ENCODE measurements at places on chromosomes 5 and 9.

DNA sequence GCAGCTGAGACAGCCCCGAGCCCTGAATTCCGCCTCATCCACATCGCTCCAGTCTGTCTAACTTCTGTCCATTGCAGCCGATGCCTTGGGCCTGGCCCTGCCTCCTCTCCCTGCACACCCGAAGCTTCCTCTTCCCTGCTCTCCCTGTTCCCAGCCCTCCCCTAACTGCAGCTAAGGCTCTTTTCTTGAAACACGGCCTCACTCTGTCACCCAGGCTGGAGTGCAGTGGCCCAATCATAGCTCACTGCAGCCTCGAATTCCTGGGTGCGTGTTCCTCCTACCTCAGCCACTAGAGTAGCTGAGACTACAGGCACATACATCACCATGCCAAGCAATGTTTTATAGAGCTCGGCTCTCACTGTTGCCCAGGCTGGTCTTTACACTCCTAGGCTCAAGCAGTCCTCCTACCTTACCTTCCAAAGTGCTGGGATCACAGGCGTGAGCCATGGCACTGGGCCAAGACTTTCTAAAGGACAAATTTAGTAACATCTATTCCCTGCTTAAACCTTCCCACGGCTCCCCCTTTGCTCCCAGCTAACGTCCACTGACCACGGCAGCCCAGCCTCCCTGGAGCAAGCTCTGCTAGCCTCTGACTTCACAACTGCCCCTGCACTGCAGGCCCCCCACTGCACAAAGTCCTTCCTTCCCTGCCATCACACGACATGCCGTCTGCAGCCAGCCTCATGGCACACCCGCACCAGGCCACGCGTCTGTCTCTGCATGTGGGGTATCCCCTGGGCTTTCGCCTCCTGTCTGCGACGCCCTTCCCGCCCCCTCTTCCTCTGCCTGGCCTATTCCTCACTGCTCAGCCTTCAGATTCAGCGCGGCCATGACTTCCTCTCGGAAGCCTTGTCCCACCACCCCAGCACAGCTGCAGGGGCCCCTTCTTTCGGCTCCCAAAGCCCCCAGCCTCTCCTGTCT is 28.6 kb downstream of the LAMC3 start:
- DNase-seq = no peak

GRCh38 chr9:121650217-121651007 is 1.0 kb upstream of the DAB2IP start:
- DNase-seq = no peak

- no peak for DNase-seq
These were observed 1481.5 kb downstream of the EFNA5 start for GRCh38 chr5:106189121-106189809.

- DNase-seq = no peak
These were observed 884.0 kb upstream of the ACO1 start for GRCh38 chr9:31500422-31500821.

GRCh38 chr9:122032346-122032745 is 60.8 kb downstream of the TTLL11 start:
- no peak for DNase-seq

DNA sequence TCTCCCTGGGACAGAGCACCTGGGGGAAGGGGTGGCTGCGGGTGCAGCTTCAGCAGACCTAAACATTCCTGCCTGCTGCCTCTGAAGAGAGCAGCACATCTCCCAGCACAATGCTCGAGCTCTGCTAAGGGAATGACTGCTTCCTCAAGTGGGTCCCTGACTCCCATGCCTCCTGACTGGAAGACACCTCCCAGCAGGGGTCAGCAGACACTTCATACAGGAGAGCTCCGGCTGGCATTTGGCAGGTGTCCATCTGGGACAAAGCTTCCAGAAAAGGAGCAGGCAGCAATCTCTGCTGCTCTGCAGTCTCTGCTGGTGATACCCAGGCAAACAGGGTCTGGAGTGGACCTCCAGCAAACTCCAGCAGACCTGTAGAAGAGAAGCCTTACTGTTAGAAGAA is 77.2 kb downstream of the SLCO6A1 start:
- no peak for DNase-seq

DNA sequence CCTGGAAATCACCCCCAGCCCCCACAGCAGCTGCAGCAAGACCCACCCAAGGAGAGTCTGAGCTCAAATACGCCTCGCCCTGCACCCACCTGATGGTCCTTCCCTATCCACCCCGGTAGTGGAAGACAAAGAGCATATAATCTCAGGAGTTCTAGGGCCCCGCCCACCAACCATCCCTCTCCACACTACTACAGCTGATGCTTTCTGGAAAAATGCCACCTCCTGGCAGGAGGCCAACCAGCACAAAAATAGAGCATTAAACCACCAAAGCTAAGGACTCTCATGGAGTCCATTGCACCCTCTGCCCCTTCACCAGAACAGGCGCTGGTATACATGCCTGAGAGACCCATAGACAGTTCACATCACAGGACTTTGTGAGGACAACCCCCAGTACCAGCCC is 22.5 kb upstream of the NIPSNAP3A start:
- DNase-seq = no peak

DNA sequence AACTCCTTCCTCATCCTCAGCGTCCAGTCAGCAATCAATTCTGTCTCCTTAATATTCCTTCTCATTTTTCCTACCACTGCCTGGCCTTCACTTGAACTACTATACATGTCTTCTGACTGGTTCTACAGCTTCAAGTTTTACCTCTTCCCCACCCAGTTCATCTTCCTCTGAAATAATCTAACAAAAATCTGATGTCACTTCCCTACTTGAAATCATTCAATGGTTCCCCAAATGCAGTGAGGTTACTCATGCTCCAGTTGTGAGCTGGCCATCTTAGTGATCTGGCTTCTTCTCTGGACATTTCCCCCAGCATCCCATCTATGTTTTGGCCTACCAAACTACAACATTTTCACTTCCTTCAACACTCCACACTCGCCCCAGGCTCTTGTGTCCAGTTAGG is 14.9 kb upstream of the TMEM267 start:
- no peak for DNase-seq

GRCh38 chr5:1820926-1821325 is 19.7 kb downstream of the NDUFS6 start:
- DNase-seq = no peak

DNA sequence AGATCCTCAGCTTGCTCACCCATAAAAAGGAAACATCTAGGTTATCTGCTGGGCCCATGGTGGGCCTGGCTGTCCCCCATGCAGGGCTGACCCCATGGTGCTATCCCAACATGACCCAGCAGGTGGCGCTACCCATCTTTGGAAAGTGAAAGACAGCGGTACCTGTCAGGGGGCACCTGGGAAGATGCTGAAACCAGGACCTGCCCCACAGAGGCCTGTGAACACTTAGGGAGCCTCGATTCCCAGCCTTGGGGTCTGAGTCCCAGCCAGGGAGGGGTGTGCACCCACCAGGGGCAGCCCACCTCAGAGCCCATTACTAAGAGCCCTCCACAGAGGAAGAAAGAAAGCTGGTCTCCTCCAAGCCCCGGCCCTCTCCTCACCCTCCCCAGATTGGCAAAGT is 46.6 kb upstream of the IPPK start:
- DNase-seq = peak; percentile 83

GRCh38 chr9:106758911-106759310 is 104.1 kb upstream of the ZNF462 start:
- DNase-seq = no peak

- DNase-seq = no peak
These were observed 130.1 kb upstream of the ZNF608 start for GRCh38 chr5:124876566-124876965.

DNA sequence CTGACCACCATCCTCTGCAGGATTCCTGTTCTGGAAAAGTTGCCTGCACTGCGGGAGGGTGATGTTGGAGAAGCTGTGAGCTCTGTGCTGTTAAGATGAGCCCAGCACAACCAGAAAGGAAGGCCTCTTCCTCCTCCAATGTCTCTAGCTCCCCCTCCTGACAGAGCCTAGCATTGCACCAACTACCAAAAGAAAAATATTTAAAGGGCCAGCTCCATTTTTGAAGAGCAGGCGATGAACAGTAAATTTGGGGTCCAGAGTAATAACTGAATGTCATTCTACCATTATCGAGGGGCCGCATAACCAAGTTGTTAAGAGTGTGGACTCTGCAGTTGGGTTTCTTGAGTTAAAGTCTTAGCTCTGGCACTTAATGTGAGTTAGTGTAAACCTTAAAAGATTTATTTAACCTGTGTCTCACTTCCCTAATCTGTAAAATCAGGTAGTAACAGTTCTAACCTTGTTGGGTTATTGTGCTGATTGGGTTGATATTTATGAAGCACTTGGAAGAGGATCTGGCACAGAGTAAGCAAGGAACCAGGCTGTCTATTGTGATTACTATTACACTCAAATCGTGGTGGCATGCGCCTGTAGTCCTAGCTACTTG is 3.9 kb downstream of the TEX53 start:
- peak; percentile 78 for DNase-seq

GRCh38 chr5:145585443-145586148 is 249.5 kb downstream of the PRELID2 start:
- no peak for DNase-seq

- no peak for DNase-seq
These were observed 11.5 kb upstream of the FRMPD1 start for GRCh38 chr9:37639109-37639762.

GRCh38 chr5:40879163-40879942 is 29.9 kb upstream of the C7 start:
- peak; percentile 14 for DNase-seq

DNA sequence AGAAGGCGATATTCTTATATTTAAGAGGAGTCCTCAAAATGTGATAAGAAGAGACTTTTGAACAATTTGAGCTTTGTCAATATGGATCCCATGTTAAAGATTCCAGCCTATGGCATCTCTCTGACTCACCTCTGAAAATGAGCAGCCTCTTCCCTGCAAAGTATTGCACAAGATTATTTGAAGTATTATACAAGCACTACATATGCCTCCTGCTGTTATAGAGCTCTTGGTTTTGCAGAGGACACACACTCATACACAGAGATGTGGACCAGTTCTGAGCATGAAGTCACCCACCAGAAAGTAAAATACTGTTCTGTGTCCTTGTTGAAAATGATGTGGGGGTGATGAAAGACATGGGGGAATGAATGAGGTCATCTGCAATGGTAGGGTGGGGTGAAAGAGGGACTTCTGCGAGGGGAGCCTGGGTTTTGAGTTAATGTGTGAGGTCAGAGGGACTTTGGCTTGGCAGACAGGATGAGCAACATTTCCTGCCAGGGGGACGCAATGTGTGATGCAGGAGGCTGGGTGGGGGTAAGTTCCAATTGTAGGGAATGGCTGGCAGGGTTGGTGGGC is 25.8 kb downstream of the FBXL7 start:
- no peak for DNase-seq

- peak; percentile 47 for DNase-seq
These were observed 115.7 kb downstream of the TRIO start for GRCh38 chr5:14258840-14259239.
